Lung (tissue), 17 donors: ENCODE measurements at places on chromosomes 6 and 20.

DNA sequence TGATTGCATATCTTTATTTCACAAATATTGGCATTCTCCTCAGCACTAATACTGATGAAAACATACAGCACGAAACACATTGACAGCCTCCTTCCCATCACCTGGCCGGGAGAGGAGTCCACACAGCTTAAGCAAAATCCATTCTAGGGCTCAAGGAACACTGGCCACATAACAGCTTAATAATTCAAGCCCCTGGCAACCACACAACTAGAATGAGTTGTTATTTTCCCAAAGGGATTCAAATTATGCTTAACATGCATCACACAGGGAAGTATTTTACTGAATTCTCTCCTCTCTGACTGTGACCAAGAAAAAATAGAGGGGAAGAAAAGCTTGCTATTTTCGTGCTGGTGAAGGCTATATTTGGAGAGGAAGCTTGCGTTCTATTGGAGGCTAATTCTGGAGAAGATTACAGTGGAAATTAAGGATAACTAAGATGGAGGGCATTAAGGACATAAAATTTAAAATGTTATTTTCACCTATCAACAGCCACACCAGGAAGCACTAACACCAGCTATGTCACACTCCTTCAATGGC is 198.5 kb downstream of the ADGRG6 start:
- H3K27ac ChIP-seq, result no peak overlapping the region
- DNase-seq, result no peak
- no peak overlapping the region for H3K4me3 ChIP-seq
- no peaks in the 10 kb centered on the region for H3K27me3 ChIP-seq
- no peaks in the 10 kb centered on the region for H3K36me3 ChIP-seq
- H3K4me1 ChIP-seq, result no peaks in the 10 kb centered on the region

DNA sequence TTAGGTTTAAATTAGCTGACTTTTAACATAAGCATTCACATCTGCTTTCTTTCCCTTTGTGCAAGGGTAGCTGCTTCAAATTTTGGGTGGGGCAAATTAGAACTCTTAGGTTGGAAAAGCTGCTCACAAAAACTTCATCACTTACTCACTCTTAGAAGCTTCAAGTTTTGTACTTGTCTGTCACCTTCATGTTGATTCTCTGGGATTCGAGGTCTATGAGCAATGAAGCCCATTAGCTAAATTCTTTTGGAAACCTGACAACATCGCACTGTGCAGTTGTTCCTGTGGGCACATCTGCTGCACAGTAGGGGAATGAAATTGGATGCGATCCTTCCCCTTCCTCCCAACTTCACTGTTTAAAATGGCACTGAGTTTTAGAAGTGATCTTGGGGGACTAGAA is 156.1 kb downstream of the UBE3D start:
- no peaks in the 10 kb centered on the region for H3K4me1 ChIP-seq
- H3K4me3 ChIP-seq, result no peak overlapping the region
- no peak for DNase-seq
- no peaks in the 10 kb centered on the region for H3K27me3 ChIP-seq
- no peaks in the 10 kb centered on the region for H3K36me3 ChIP-seq

GRCh38 chr6:62479697-62480220 is 193.7 kb upstream of the KHDRBS2 start:
- peak; percentile 12 for DNase-seq
- H3K4me1 ChIP-seq, result no peaks in the 10 kb centered on the region
- no peaks in the 10 kb centered on the region for H3K36me3 ChIP-seq
- no peak overlapping the region for H3K27ac ChIP-seq
- no peak overlapping the region for H3K4me3 ChIP-seq

GRCh38 chr6:14550822-14551221 is 433.2 kb downstream of the CD83 start:
- H3K4me1 ChIP-seq, result peaks cover 3% of the 10 kb centered on the region
- no peaks in the 10 kb centered on the region for H3K36me3 ChIP-seq
- H3K4me3 ChIP-seq, result no peak overlapping the region
- no peak overlapping the region for H3K27ac ChIP-seq
- H3K27me3 ChIP-seq, result no peaks in the 10 kb centered on the region
- no peak for DNase-seq

DNA sequence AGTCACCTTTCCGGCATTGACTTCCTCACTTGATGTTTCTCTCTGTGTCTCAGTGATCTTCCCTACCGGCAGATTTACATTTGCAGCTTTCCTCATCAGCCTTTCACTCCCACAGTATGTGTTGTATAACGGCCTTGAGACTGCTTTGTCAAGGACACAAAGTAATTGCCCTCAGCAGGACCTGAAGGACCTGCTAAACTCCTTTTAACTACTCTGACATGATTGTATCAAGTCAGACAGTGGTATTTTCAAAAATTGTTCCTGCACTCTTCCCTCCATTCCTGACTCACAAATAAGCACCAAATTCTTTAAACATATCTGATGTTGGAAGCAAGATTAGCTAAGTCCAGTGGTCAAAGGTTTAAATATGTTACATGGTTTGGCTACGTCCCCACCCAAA is 62.4 kb downstream of the PDE10A start:
- peaks cover 6% of the 10 kb centered on the region for H3K4me1 ChIP-seq
- H3K27ac ChIP-seq, result no peak overlapping the region
- no peaks in the 10 kb centered on the region for H3K27me3 ChIP-seq
- H3K4me3 ChIP-seq, result no peak overlapping the region
- no peak for DNase-seq

GRCh38 chr20:1934156-1934555 is 38.9 kb downstream of the SIRPA start:
- H3K27ac ChIP-seq, result peak overlapping the region; percentile 47
- H3K36me3 ChIP-seq, result peaks cover 6% of the 10 kb centered on the region
- no peaks in the 10 kb centered on the region for H3K27me3 ChIP-seq
- DNase-seq, result no peak

DNA sequence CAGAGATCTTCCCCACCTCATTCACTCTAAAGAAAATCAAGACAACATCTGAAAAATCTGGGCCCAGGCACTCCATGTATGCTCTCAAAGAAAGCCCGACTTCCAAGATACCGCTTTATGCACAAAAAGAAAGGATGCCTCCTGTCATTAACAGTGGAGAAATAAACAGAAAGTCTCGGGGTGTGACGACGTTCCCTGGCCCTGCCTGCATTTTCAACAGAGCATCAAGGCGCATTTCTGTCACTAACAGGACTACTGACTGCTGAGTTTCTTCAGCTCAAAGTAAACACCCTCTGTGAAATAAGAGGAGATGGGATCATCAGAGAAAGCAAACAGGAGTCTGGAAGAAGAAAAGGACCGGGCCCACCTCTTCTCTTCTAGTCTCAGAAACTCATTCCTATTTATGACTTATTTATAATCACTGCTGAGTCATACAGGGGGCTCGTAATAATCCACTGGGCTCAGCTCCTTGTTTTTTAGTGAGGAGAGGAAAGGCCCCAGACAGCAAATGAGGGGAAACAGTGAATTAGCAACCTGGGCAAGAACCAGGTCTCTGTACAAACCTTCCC is 99.7 kb downstream of the ZMYND8 start:
- no peak overlapping the region for H3K4me3 ChIP-seq
- DNase-seq, result peak; percentile 53
- H3K4me1 ChIP-seq, result peaks cover 6% of the 10 kb centered on the region
- peak overlapping the region; percentile 63 for H3K27ac ChIP-seq

DNA sequence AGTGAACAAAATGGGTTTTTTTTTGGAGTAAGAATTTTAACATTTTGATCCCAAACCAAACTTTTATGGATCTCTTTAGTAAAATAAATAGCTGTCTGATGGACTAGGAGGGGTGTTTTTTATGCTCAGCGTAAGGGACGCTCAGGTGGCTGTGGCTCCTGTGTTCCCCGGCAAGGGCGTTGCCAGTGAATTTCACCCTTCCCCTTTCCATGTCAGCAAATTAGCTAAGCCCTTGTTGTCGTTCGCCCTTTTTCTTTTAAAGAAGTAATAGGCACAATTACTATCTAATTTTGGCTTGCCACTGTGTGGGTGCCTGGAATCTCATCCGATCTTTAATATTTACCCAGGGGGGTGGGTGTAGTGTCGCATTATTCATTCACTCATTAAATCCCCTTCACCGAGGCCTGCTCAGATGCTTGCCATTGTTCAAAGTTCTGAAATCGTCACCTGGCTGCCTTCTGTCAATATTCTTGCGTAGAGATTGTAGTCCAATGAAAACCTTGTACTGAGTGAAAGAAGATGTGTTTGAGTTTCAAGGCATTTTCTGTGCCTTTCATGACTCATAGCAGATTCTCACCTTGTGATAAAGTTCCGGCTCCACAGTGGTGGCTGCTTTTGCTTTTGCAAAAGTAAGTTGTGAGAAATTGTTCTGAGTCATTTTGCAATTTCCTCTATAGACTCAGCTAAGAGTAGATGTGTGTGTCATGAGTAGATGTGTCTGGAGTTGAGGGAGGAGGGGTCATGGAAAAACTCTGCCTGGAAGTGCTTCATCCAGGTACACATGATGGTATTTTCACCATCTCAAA is 40.0 kb upstream of the CLDN20 start:
- H3K27me3 ChIP-seq, result no peaks in the 10 kb centered on the region
- H3K4me1 ChIP-seq, result peaks cover 2% of the 10 kb centered on the region
- no peaks in the 10 kb centered on the region for H3K36me3 ChIP-seq
- DNase-seq, result no peak
- H3K4me3 ChIP-seq, result no peak overlapping the region

DNA sequence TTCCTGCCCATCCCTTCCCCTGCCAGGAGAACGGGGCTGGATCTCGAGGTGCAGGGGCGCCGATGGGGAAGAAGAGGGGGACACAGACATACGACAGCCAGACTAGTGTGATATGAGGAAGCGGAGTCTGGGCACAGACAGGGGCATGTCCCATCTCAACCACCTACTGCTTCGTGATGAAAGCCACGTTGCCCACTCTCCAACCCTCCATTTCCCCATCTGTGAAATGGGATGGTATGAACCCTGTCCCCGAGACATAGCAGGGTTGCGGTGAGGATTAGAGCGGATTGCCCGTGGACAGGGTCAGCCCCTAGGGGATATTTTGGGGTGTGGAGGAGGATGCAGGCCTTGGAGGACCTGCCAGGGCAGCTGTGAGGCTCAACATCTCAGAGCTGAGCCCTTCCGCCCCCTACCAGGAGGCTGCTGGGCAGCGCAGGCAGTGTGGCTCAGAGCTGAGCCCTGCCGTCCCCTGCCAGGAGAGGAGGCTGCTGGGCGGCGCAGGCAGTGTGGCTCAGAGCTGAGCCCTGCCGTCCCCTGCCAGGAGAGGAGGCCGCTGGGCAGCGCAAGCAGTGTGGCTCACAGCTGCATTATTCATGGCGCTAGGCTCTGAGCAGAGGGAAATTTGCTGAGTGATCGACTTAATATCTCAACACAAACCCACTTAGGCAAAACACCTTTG is 71.7 kb downstream of the GRM4 start:
- H3K4me1 ChIP-seq, result no peaks in the 10 kb centered on the region
- DNase-seq, result no peak
- H3K36me3 ChIP-seq, result no peaks in the 10 kb centered on the region
- H3K27ac ChIP-seq, result no peak overlapping the region
- H3K4me3 ChIP-seq, result no peak overlapping the region
- H3K27me3 ChIP-seq, result peaks cover 3% of the 10 kb centered on the region

GRCh38 chr20:50242178-50242514 is 51.5 kb downstream of the CEBPB start:
- H3K27ac ChIP-seq, result no peak overlapping the region
- DNase-seq, result no peak
- no peaks in the 10 kb centered on the region for H3K4me1 ChIP-seq
- no peak overlapping the region for H3K4me3 ChIP-seq
- no peaks in the 10 kb centered on the region for H3K36me3 ChIP-seq
- no peaks in the 10 kb centered on the region for H3K27me3 ChIP-seq

DNA sequence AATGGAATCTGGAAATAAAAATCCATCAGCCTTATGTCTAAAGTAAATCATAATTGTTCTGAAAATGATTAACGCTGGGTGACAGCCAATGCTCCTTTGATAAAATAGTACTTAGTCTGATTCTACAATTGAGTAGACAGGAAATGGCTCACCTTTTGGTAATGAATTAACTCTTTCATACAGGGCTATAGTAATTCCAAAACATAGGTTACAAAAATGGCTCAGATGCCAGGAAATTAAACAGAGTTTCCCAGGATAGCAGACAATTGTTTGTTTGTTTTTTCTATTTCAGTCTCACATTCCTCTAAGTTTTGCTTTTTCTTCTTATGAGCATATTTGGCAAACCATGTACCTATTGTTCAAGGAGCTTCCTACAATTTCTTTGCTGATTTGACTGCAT is 257.2 kb upstream of the EPHA7 start:
- H3K4me3 ChIP-seq, result no peak overlapping the region
- no peaks in the 10 kb centered on the region for H3K27me3 ChIP-seq
- no peak for DNase-seq

DNA sequence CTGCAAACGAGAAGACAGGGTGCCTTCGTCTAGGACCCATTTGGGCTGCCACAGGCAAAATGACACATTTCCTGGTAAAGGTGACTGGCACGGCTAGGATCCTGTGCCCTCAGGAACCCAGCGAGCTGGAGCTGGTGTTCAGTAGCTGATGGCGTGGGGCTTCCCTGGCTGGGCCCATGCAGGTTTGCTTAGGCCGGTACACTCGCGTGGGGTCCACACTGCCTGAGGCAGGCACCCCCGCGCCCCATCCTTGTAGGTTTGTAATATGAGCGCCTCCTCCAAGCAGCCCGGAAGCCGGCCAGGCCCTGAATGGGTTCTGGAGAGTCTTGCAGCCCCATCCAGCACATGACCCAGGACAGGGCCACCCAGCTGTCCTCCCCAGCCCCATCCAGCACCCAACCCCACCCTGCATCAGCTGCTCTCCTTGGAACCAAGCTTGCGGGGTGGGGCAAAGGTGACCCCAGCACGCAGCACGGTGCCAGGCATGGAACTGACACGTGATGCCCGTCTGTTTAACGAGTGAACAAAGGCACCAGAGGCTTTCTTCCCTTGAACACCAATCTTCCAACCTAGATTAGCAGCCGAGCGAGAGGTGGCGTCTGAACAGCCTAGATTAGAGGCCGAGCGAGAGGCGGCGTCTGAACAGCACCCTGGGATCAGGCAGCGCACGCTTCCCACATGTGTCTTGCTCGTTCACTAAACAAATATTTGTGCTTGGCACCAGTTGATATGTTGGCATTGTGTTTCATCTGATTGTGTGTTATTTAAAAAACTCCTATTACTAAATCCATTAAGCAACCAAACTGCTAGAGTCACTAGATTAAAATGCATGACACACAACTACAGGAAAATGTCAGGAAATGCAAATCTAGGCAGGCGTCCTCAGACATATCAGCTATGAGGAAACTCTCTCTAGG is 112.1 kb downstream of the DLL1 start:
- H3K27me3 ChIP-seq, result no peaks in the 10 kb centered on the region
- peak overlapping the region; percentile 26 for H3K27ac ChIP-seq
- H3K4me3 ChIP-seq, result no peak overlapping the region
- peak; percentile 73 for DNase-seq
- H3K4me1 ChIP-seq, result no peaks in the 10 kb centered on the region

GRCh38 chr20:51400051-51400926 is 142.2 kb downstream of the NFATC2 start:
- no peaks in the 10 kb centered on the region for H3K27me3 ChIP-seq
- H3K4me1 ChIP-seq, result no peaks in the 10 kb centered on the region
- no peak for DNase-seq
- H3K4me3 ChIP-seq, result no peak overlapping the region

DNA sequence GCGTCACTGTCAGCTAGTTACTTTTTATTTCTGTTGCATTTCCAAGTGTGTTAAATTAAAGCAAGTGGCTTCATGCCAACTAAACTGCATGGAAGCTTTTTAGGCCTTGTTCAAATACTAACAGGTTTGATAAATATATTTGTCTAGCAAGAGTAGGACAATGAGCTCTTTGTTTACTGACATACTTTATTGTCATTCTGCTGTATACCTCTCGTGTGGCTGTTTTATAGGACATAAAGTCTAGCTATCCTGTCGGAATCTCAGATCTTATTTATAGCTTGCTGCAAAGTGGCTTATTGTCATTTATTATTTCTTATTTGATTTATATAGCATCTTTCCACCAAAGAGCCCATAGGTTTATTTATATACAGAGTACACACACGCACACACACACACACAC is 711.1 kb downstream of the KIF16B start:
- H3K27me3 ChIP-seq, result no peaks in the 10 kb centered on the region
- H3K4me1 ChIP-seq, result no peaks in the 10 kb centered on the region
- H3K27ac ChIP-seq, result no peak overlapping the region
- H3K4me3 ChIP-seq, result no peak overlapping the region
- H3K36me3 ChIP-seq, result no peaks in the 10 kb centered on the region
